Tibial nerve (tissue), 4 donors: ENCODE measurements at places on chromosomes 16 and 17.

DNA sequence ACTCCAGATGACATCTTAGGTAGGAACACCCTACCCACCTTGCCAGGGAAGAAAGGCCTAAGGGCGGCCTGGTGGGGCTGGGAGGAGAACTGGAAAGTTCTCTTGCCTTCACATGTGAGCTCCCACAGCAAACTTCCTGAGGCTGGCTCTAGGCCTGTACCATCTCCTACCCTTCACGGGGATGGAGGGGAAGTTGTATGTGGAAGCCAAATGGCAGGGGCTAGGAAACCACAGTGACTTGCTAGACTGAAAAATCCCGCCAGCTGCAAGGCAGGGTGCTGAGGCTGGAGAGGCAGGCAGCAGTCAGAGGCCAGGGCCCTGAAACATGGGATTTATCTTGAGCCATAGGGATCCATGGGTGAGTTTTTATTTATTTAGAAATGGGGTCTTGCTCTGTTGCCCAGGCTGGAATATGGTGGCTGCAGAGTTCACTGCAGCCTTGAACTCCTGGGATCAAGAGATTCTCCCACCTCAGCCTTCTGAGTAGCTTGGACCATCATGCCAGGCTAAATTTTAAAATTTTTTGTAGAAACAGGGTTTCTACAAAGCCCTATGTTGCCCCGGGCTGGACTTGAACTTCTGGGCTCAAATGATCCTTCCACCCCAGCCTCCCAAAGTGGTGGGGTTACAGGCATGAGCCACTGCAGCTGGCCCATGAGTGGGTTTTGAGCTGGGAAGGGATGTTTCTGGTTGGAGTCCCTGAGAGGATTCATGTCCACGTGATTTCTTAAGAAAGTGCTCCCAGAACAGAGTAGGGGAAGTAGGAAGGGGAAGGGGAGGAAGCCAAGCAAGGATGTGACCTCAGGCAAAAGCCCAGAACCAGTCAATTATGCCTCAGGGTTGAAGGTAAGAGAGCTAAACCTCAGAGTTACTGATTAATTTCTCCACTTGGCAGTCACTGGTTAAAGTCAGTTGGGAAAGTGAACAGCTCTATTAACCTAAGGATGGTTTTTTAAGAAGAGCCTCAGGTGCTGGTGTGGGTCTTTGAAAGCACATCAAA, 4.0 kb upstream of the KAT8 start:
- no peak for DNase-seq

DNA sequence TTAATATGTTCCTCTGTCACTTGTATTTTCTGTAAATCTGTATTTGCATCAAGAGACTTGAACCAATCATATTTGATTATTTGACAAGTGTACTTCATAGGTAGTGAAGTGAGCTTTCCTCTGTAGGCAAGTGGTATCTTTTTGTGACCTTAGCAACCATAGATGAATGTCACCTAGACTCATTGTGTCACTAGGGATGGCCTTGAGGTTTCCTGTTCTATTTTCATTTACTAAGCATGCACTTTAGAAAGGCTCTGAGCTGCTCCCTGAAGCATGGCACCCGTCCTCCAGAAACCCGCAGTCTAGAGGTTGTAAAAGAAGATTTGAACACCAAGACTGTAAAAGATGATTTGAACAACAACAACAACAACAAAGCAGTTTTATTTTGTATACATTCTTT, 151.7 kb downstream of the PRKCB start:
- no peak for DNase-seq

- DNase-seq, result no peak
Observed at GRCh38 chr16:845351-845745, 44.8 kb upstream of the GNG13 start.

- DNase-seq, result no peak
Observed at GRCh38 chr16:53726625-53727024, 22.7 kb downstream of the FTO start.

GRCh38 chr17:63911041-63911635, at the start of gene CSHL1:
CSHL1 (minus strand) TSS chr17:63911258; CDS start chr17:63911196, 62 bp downstream.
- no peak for DNase-seq

DNA sequence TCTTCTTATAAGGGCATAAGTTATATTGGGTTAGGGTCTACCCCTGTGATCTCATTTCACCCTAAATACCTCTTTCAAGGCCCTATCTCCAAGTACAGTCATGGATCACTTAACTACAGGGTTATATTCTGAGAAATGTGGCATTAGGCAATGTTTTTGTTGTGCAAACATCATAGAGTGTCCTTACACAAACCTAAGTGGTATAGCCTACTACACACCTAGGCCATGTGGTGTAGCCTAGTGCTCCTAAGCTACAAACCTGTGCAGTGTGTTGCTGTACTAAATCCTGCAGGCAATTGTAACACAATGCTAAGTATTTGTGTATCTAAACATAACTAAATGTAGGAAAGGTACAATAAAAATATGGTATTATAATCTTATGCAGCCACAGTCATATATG, 18.0 kb downstream of the CLEC3A start:
- no peak for DNase-seq

- no peak for DNase-seq
Observed at GRCh38 chr16:296276-296675, 13.3 kb downstream of the PDIA2 start.

GRCh38 chr17:74635418-74635817, 11.9 kb upstream of the CD300E start:
- DNase-seq, result no peak

DNA sequence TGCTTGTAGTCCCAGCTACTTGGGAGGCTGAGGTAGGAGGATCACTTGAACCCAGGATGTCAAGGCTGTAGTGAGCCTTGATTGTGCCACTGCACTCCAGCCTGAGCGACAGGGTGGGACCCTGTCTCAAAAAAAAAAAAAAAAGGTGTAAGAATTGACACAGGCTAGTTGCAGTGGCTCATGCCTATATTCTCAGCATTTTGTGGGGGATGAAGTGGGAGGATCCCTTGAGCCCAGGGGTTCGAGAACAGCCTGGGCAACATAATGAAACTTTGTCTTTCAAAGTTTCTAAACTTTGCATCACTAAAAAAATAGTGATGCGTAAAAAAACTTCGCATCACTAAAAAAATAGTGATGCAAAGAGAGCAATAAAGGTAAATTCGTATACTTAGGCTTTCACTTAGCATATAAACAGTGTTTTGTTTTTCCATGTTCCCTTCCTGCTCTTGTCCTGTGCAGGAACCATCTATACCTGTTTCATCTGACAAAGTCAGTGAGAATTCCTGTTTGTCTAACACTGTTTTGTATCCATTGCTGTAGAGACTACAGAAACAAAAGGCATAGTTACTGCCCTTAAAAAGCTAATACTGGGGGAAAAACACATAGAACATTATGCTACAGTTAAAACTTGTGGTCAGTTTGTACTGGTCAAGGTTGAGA, 32.1 kb downstream of the CTCF start:
- no peak for DNase-seq
